ENCODE measurements at places on chromosomes 11 and 22.
A peak's percentile ranks its signal among the peaks of the same experiment; 100 is the strongest.

DNA sequence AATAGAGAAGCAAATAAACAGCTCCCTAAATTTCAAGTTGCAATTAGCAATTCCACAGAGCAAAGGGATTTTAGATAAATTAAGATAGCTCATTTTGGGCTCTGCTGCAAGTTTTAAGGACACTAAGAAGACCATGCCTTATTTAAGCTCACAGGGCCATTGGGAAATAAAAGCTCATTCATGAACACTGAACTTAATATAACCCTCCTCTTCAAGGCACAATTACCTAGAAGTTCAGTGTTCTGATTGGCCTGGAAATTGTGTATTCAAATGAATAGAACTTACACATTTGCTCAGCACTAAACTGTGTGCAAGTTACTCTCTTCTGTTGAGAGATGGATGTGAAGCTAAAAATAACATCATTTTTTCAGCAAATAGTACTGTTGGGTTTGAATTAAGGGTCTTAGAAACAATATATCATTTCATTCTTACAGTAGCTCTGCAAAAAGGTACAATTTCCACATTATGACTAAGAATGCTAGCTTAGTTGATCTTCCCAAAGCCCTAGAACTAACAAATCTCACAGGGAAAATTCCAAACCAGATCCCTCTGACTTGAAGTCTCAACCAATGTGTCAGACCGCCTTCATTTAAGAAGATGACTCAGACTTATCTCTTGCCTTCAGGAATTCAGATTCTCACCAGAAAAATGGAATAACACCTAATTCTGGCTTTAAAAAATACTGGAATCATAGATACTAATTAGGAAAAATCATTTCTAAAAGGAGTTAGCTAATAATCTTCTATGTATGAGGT is 87.4 kb upstream of the LRRC55 start:
- peak; percentile 59 for DNase-seq

DNA sequence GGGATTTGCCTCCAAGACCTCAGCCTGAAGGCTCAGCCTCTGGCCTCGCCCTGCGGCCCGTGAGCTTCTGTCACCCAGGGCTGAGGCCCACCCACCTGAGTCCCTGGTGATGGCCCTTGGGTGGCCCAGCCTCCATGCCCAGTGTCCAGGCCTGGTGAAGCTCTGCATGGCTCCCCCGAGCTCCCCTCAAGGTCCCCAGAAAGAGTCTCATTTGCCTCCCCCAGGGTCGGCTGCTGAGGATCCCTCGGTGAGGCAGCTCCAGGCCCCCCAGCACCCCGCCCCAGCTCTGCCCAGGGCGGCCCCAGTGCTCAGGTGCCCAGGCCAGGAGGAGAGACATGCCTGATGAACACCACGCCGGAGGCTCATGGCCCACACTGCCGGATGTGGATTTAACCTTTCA is 2.1 kb upstream of the TH start:
- DNase-seq, result no peak

GRCh38 chr11:118304568-118305248 is at the start of gene CD3E:
TSS of gene CD3E (plus strand) at chr11:118304730. CDS start at chr11:118304953, 223 bp downstream.
- no peak for DNase-seq

DNA sequence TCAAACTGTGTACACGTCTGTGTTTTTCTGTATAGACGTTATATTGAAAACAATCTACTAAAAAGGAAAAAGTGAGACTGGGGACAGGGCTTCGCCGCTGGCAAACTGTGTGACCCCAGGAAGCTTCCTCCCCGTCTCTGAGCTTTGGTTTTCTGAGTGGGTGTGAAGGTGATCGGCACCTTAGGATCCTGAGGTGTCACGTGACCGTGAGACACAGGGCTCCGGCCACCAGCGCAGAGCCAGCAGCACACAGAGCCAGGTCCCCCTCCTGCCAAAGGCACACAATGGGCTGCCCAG is 32.0 kb downstream of the KIAA0930 start:
- DNase-seq, result no peak

DNA sequence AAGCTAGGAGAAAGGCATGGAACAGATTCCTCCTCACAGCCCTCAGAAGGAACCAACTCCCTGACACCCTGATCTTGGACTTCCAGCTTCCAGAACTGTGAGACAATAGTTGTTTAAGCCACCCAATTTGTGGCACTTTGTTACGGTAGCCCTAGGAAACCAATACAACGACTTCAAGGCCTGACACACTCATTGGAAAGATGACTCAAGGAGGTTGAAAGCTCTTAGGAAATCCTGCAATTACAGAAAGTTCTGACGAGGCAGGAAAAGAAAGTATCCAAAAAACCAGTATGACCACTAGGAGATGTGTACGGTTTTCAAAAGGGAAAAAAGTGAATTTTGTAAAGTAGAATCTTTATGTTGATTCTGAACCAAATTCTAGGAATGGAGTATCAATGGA is 161.4 kb downstream of the SWAP70 start:
- DNase-seq, result no peak

- DNase-seq, result no peak
Observed at GRCh38 chr11:131041331-131042040, 125.2 kb upstream of the SNX19 start.

DNA sequence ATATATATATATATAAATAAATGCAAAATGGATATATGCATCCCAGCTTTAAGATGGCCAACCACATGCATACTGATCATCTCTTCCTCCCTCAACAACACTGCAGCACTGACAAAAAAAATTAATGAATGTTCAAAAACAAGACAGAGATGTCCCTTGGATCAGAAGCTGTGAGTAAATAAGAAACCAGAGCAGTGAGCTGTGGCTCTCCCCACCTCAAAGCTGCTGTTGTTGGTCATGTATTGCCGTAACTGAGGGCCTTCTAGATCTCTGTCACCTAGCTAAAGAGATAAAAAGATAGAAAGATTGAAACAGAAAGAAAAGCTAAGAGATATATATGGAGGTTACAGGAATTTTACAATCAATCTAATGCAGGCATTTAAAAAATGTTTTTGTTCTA is 15.5 kb upstream of the TMEM135 start:
- DNase-seq, result no peak

- DNase-seq, result no peak
Observed at GRCh38 chr22:37739035-37739434, 42.2 kb downstream of the TRIOBP start.

DNA sequence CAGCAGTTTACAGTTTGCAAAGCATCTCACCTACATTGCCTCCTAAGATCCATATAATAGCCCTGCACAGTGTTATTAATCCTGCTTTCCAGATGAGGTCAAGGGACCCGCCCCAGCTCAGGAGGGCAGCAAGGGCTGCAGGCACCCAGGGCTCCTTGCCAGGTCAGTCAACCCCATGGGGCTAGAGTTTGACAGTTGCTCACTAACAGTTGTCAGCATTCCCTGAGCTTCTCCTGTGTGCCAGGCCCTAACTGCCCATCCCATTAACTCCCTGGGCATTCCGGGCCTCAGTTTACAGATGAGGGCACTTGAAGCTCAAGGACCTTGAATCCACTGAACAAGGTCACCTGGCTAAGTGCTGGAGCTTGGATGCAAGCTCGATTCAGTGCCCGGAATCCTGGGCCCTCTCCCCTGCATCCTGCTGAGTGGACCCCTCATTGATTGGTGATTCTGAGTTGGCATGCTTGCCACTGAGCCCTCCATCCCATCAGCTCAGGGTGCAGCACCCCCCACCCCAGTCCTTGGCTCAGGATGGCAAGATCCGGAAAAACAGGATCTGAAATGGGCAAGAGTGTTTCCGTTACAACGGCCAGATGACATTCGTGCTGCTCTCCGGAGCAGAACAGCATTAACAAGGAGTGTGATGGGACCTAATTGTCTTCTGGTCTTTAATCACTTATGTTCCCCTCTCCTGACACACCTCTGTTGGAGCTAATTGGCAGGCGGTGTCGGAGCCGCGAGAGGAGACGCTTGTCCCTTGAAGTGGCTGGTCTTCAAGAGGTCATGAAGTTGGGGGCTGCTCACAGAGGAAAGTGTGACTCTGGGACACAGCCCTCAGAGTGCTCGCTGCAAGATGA is 87.4 kb upstream of the SHISAL1 start:
- DNase-seq, result no peak

- peak; percentile 33 for DNase-seq
Observed at GRCh38 chr11:70111269-70112016, 33.3 kb downstream of the ANO1 start.

GRCh38 chr11:67384851-67385366 is 6.9 kb upstream of the RAD9A start:
- no peak for DNase-seq

GRCh38 chr22:36383110-36383581 is 4.6 kb downstream of the MYH9 start:
- no peak for DNase-seq

DNA sequence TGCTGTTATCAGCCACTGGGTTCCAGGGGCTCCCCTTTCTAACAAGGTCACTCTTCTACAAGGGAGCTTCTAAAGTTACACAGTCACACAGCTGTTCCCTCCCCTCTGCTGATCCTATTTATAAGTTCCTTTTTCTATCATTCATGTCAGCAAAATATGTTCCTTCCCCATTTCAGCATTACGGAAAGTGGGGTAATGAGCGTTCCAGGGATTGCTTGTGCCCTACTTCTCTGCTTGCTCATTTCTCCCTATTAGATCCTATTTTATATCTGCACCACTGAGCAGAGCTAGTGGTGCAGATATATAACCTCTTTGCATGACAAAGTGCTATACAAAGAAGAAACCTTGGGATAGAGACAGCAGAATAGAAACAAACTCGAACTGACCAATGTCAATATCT is 22.7 kb upstream of the PLEKHB1 start:
- no peak for DNase-seq

DNA sequence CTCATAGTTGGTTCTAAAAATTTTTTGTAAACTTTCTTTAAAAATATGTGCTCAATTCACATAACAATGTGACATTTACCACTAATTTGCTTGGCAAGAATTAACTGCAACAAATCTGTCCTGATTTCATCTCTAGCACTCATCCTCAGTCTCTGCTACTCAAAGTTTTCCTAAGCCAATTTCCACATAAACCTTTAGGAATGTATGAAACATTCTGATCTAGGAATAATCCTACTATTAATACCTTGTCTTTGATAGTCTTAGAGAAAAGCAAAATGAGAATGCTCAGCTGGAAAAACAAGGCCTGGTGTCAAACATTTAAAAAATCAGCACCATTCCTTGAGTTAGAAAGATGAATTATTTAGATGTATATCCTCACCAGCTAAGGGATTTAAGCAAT is 114.3 kb downstream of the CD44 start:
- no peak for DNase-seq

- DNase-seq, result no peak
Observed at GRCh38 chr11:114219559-114220349, 76.4 kb upstream of the NNMT start.

- DNase-seq, result no peak
Observed at GRCh38 chr22:19645391-19645790, 68.9 kb upstream of the SEPTIN5 start.

DNA sequence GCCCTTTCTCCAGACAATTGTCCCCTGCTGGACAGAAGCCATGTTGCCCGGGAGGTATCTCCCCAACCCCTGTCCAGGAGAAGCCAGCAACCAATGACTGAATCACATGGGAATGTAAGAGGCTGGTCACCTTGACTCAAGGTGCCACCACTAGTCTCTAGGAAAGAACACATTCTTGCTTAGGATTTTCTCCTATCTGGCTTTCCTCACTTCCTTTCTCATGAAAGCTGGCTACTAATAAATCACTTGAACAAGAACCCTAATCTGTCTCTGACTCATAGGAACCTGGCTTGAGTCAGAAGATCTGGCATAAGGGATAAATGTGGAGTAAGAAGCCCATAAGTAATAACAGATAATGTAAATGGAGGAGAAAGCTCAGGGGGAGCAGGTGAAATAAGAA is 101.4 kb upstream of the C11orf87 start:
- no peak for DNase-seq

DNA sequence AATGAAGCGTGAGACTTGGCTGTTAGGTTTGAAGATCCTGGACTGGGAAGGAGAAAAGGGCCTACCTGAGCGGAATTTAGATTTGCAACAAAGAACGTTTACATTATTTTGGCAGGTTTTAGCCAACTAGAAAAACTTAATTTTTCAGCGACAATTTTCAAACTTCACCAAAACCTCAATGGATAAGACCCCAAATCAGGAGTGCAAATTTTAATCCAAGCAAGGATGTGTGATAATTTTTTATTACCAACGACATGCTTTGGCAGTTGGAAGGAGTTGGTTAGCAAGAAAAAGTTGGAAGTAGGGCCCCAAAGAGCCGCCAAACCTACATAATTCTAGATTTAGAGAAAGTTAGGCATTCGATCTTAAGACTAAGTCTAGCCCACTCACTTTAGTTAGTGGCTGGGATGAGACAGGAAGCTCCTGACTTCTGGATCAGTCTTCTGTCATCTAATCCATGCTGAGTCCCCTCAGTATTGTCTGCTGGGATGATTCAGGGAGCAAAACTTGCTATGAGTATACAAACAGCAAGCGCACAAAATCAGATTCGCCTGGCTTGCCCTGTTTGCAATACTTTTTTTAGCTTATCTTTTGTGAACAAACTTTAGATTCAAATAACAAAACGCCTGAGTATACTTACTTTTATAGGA is 787 bp upstream of the RDX start:
- DNase-seq, result no peak

DNA sequence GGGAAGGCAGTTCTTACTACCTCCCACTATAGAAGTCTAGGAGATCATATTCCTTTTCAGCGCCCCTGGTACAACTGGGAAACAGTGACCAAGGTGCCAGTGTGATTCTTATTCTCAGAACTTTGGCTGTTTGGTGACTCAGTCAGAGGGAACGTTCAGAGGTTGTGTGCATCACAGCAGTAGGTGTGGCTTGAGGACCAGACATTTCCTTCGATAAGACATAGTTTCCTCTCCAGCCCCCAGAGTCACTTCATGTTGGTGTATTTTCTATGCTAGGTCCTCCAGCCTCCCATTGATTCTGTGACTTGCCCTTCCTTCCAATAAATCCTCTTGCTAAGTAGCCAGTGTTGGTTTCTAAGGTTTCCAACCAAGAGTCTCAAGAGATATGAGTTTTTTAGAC is 171.9 kb upstream of the MPPED2 start:
- no peak for DNase-seq

- DNase-seq, result no peak
Observed at GRCh38 chr11:66190786-66191185, 77.7 kb upstream of the RAB1B start.

GRCh38 chr11:36619502-36619901 is 21.5 kb upstream of the RAG2 start:
- no peak for DNase-seq

DNA sequence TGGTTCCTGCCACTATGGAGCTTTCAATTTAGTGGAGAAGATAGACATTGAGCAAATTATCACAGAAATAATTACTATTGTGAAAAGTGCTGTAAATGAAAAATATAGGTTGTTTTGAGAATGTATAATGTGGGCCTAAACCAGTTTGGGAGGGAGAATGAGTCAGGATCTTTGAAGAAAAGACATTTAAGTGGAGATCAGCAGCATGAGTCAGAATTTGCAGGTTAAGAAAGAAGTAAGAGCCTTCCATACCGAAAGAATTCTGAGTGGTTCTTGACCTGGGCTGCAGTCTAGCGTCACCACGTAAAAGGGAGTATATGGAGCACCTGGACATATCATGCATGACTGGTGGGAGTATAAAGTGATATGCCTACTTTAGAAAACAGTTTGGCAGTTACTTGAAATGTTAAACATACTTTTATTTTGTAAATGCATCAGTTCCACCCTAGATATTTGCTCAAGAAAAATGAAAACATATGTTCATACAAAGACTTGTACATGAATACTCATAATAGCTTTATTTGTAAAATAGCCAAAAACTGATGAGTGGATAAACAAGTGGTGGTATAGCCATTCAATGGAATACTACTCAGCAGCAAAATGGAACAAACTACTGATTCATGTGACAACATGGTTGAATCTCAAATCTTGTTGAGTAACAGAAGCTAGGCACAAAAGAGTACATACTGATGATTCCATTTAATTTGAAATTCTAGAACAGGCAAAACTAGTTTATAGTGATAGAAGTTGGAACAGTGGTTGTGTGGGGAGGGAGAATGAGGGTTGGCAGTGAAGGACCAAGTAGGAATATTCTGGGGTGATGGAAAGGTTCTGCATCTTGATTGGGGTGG is 99.2 kb downstream of the STIM1 start:
- DNase-seq, result no peak
